Astrocyte of the spinal cord (primary cell): ENCODE measurements at places on chromosomes 12 and 14.

DNA sequence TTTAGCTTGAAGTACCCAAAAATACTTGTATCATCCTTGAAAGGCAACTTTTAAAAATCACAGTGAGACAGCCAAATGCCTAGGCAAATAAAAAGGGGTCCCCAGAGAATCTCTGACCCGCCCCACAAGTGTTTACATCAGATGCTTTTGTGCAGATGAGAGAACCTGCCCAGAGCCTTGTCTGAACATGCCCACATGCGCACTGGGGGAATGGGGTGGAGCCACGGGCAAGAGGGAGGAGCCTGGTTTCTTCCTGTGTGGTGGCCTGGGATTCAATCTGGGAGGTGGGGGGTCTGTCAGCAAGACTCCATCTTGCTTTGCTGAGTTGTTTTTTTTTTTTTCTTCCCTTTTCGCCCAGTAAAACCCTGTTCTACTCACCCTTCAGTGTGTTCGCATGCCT, 381.7 kb upstream of the CCDC196 start:
- DNase-seq: no peak

- no peak for DNase-seq
Observed at GRCh38 chr14:35254736-35255135, 37.4 kb upstream of the PSMA6 start.

GRCh38 chr12:112595410-112595809, 176.7 kb downstream of the PTPN11 start:
- no peak for DNase-seq

GRCh38 chr12:105228966-105229365, 7.0 kb downstream of the APPL2 start:
- DNase-seq: no peak

GRCh38 chr12:52523824-52524223, 3.6 kb upstream of the KRT5 start:
- no peak for DNase-seq

DNA sequence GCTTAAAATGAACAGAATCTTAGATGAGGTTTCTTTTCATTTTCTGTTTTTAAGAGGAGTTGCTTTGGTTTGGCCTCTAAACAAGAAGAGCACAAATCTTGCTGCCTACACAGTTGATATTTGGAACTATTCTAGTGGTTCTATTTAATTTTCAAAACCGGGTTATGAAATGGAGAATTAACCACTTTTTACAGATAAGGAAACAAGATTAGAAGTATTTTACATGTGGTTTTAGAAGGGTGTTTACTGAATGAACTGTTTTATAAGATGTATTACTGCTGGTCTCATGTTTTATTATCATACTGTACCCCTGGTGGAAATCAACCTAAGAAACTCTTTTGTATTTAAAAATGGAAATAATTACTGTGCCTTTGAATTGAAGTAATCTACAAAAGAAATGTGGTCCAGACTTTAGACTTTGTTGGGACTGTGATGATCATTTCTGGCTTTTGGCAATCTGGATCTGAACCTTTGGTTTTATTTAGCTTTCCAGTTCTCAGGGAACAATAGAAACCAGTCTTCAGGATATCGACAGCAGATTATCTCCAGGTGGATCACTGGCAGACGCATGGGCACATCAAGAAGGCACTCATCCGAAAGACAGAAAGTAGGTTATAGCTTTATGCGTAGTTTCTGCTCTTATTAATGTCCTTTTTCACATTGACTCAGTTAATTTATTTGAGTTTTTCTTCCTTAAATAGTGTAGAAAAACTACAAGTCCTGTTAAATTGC, 43.2 kb downstream of the TBK1 start:
- DNase-seq: no peak

DNA sequence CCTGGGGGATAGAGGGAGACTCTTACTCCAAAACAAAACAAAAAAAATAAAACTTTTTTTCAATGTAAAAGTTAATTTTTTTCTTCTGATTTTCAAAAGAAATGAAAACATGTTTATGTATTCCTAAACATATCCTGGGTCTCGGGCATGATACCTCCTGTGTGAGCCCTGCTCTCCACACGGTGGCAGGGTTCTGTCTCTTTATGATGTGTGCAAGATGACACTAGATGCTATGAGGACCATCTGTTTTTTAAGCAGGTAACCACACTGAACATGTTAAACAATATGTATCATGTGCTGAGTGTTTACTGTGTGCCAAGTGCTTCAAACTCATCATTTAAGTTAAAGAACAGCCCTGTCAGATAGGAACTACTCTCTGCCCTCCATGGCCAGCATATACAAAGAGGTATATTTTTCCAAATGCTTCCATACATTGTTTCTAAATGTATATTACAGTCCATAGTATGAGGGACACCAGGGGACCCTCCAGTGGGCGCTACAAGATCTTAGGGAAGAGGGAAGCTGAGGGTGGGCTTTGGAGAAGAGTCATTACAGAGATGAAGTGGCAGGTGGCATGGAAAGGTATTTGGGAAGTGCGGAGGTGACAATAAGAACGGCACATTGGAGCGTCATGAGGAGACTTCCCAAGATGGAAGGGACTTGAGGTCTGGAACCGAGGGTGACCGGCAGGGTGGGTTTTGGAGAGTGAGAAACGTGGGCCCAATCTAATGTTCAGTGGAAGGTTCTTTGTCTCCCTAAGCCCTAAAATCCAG, 28.5 kb downstream of the FOS start:
- DNase-seq: no peak

DNA sequence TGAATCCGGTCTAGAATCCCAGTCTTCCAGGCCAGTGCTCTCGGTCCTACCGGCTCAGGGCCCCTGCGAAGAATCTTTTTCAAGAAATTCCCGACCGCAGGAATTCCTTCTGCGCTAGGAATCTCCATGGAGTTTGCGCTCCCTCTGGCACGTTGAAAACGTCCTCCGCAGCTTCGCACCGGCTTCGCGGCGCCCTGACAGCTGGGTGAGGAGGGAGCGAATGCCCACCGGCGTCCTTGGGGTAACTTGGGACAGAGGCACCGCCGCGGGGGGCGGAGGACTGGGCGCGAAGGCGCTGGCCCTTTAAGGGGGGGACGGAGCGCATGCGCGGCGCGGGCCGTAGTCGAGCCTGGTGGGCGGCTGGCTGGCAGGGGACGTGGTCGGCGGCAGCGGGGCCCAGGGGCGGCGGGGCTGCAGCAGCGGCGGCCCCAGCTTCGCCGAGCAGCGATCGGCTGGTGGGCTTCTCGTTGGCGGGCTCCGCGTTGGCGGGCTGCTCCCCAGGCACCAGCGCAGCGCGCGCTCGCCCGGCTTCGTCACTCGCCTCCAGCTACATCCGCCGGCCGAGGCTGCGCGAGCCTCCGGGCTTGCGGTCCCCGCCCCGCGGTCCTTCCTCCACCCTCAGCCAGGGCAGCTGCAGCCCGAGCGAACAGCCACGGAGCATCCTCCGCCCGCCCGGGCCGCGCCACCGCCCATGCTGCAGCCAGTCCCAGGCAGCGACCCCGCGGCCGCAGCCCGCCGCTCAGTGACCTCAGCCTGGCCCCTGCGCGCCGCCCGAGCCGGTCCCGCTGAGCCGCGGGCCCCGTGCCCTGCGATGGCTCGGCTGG, at the start of gene VASH1:
Gene VASH1 (plus strand): TSS at position 333 of the 824 bp plus-strand sequence. CDS start 1,354 bp downstream, outside the sequence.
- DNase-seq: peak; percentile 62

DNA sequence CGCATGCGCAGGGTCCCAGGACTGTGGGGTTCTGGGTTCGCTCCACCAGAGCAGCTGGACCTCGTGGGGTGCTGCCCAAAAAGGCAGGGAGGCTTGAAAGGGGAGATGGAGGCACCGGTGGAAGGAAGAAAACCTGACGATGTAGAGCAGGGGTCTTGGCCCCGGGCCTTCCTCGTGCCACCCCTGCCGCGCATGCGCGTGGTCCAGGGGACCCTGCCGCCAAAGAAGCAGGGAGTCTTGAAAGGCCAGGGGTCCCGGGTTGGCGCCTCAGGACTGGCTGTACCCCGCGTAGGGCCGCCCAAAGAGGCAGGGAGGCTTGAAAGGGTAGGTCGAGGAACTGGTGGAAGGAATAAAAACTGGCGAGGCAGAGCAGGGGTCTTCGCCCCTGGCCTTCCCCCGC, 321.0 kb downstream of the ALG10 start:
- no peak for DNase-seq

DNA sequence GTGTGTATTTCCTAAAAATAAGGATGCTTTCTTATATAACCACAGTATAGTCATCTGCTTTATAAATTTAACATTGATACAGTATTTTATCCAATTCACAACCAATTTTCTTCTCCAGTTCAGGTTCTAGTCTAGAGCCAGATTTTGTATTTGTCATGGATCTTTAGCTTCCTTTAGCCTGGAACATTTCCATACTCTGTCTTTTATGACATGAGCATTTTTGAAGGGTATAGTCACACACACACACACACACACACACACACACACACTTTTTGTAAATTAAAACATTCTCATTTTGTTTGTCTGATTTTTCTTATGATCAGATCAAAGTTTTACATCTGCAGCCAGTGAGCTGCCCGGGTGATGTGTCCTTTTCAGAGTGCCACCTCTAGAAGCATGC, 25.4 kb downstream of the CGRRF1 start:
- peak; percentile 1 for DNase-seq

DNA sequence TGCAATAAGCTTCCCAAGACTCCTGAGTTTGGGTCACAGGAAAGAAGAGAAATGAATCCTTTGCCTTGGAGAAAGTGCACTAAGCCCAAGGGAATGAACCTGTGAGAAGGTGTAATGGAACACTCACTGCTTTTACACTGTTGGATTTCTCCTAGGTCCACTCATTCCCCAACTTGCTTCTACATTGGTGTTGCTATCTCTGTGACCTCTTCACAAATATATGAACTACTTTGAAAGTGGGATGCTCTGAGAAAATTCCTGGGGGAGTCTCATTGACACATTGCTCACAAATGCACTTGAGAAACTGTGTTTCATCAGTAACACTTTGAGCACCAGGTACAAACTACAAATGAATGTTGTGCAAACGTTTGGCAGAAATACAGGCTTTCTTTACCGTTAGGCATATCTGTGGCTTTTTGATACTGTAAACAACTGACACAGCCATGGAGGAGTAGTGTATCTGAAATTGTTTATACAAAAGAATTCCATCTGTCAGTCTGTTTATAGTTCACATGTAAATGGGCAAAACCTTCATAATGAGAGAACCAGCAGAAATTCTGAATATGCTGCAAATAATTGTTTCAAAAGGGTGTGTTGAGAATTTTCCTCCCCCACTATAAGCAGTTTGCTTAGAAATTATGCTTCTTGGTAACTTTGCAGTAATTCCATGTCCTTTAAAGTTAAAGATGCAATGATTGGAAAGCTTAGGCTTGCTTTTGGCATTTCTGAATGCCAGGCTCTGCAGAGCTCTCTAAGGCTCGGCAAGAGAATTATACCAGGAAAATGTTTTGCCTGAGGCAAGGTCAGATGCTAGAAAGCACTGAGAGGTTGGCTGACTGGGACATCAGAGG, 348.5 kb upstream of the DDHD1 start:
- DNase-seq: peak; percentile 20

DNA sequence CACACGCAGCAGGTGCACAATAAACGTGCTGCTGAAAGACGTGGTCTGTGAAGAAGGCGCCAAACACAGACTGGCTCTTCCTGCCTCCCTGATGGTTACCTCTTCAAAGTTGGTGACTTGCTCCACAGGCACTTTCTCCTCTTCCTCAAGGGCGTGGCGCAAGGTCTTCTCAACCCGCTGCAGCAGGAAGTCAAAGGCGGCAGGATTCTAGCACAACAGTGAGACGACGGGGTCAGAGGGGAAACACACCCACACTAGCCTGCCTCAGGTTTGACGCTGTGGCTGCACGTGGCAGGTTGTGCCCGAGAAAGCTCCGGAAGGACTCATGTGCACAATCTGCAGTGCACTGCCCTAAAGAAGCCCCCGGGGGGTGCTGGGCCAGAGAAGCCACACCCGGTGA, 15.0 kb downstream of the POLE start:
- no peak for DNase-seq

DNA sequence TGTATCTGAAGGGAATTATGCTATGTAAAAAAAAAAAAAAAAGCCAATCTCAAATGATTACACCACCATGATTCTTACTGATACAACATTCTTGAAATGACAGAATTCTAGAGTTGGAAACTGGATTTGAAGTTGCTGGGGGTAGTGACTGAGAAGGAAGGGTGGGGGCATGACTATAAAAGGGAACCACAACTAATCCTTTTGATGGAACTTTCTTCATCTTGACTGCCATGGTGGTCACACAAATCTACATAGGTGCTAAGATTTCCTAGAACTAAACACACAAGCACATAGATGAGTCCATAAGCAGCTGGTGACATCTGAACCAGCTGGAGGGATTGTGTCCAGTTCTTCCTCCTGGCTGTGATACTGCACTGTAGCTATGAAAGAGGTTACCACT, 51.4 kb downstream of the CLMN start:
- DNase-seq: no peak

DNA sequence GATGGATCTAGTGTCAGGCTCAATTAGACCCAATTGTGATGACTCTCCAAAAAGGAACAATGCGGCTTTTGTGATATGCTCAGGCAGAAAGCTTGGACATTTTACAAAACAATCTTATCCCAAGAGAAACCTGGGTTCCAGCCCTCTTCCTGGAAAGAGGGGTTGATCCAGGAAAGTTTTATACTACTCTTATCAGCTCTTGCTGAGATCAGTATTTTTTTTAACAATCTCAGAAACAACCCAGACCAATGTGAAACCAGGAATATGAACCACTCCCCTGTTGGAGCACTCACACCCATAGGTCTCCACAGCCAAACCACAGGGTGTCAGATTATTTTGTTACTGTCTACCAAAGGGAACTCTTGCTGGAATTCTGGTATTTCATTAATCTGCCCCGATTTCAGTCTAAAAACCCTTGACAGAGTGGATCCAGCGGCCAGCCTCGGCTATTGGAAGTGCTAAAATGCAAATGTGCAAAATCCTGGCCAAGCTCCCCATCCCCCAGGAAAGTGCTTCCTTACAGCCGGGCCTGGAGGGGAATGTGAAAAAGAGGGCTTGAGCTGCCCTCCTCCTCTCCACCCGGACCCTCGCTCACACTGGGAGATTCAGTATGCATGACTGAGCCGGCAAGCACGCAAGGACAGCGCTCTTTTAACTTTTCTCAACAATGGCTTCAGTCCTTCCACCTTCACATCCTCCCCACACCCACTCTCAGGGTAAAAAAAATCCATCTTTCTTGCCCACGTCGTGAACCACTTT, 4.0 kb downstream of the FBXL14 start:
- peak; percentile 63 for DNase-seq

- DNase-seq: no peak
Observed at GRCh38 chr12:18281941-18282340, 20.6 kb downstream of the PIK3C2G start.

GRCh38 chr12:52906191-52906601, 1.3 kb upstream of the KRT8 start:
- no peak for DNase-seq

- DNase-seq: no peak
Observed at GRCh38 chr12:101064721-101065120, 145.3 kb downstream of the SLC5A8 start.

DNA sequence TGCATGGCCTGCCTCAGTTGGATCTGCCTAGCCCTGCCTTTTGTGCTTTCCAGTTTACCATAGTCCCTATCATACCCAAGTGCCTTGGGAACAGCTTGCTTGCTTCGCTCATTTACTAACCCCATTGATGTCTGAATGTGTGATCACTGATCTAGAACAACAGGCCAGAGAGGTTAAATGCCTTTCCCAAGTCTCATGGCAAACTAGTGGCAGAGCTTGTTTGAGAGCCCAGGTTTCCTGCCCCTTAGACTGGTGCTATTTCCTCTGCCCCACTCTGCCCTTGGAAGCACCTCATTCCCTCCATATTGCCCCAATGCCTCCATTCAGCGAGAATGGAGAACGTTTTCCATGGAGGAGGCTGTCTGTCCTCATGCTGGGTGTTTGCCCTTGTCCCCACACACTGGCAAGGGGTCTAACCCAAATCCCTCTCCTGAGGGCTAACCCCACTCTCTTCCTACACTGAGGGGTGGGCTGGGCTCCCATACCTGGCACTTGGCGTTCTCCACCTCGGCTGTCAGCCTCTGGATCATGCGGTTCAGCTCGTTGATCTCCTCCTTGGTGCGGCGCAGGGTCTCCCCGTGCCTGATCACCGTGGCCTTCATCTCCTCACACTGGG, 19.8 kb downstream of the KRT7 start:
- DNase-seq: no peak
